ENCODE measurements at places on chromosomes 6 and 20. TPM values are rescaled to one million over a fixed set of nuclear protein-coding genes. Genes with fewer than 3 reads are reported as not detected.

- DNase-seq: no peak
Observed at GRCh38 chr6:131065112-131065823, 2.2 kb upstream of the EPB41L2 start.

DNA sequence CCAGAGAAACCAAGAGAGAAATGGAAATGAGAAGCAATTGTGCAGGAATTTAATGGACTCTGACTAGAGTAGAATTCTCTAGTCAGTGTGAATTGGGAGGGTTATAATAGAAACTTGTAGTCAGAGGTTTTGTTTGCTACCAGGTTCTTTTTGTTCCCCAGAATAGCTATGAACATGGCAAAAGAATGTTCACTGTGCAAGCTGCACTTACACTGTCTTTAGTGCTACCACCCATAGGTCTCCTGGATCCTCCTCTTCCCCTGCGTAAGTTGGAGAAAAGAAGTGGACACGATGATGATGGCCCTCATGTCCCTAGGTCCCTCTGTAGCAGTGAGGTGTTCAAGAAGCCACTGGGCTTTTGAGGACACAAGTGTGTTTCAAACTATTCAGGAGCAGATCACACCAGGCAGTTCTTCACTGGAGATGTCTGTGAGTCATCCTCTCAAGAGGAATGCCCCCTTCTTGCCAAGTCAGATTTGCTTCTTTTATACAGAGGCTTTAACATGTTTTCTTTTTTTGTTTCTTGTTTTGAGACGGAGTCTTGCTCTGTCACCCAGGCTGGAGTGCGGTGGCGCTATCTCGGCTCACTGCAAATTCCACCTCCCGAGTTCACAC is 47.6 kb upstream of the SMIM8 start:
- DNase-seq: no peak

DNA sequence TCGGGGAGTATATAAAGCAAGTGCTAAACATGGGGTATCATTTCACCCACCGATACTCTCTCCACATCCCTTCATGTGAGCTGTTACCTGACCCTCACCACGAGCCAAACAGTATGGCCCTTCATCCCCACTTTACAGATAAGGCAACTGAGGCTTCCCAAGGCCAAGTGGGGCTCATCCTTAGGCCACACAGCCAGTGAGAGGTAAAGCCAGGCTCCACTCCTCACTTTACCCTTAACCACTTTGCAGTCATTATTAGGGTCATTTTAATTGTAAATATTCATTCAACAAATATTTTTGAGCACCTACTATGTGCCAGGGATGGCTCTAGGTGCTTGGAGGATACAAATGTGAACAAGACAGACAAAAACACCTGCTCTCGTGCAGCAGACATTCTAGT is 7.0 kb downstream of the SIRPA start:
- DNase-seq: no peak

GRCh38 chr20:40294747-40295146 is 394.3 kb downstream of the MAFB start:
- DNase-seq: no peak

Gene MAP7
- 6.1 TPM for total RNA-seq

GRCh38 chr6:7332090-7332745 is 19.2 kb upstream of the SSR1 start:
- no peak for DNase-seq

- DNase-seq: peak; percentile 28
Observed at GRCh38 chr6:195861-196360, 96.4 kb upstream of the DUSP22 start.

Gene PARD6B
- total RNA-seq: 3.2 TPM

GRCh38 chr6:15530411-15530810 is 132.4 kb downstream of the DTNBP1 start:
- no peak for DNase-seq
